ENCODE measurements at places on chromosomes 3 and 15. TPM values are rescaled to one million over a fixed set of nuclear protein-coding genes. Genes with fewer than 3 reads are reported as not detected.

DNA sequence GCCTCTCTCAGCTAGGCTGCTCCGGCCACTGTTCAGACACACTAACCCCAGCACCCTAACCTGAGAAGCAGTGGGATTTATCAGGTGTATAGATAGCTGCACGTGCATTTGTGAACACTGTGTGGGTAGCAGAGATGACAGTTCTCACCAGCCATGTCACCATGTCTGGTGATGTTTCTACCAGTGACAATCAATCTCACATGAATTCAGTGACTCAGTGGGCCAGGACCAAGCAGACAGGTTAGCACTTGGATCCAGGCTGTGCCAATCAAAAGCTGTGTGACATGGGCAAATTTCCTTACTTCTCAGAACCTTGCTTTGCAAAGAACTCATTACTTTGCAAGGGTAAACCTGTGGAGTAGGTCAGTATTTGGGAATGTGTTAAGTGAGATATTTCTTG is 65.3 kb upstream of the GATM start:
- no peak for DNase-seq

Gene CCDC54
- total RNA-seq: not detected

Gene TM4SF1
- 1,063 TPM for total RNA-seq

Gene MB21D2
- total RNA-seq: 7.8 TPM

DNA sequence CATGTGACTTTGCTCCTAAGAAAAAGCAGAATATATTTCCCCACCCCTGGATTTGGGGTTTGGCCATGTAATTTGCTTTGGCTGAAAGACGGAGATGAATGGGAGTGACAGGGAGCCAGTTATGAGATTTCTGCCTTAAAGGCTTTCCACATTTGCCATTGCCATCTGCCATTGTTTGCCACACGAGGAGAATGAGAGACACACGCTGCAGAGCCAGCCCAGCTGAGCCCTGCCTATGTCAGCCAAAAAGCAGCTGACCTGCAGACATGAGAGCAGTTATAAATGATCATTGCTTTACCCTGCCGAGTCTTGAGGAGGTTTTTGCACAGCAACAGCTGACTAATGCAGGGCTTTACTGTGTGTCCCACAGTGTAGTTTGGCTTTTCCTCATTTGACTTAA is 40.6 kb upstream of the RFTN1 start:
- DNase-seq: no peak

All from Panc1 (cell line).